ENCODE measurements at places on chromosomes 2 and 18. TPM values are rescaled to one million over a fixed set of nuclear protein-coding genes. Genes with fewer than 3 reads are reported as not detected.

The TCF7L1 gene
- total RNA-seq, result 0.46 TPM

The PMS1 gene
- 23.9 TPM for total RNA-seq

The GALNT5 gene
- total RNA-seq, result 3.1 TPM

The ADD2 gene
- total RNA-seq, result 13.3 TPM

The TCF4 gene
- total RNA-seq, result 43.1 TPM

The PRSS56 gene
- total RNA-seq, result not detected

The ALPI gene
- not detected for total RNA-seq

The DYNC1I2 gene
- 89.1 TPM for total RNA-seq

The COLEC11 gene
- total RNA-seq, result not detected

The FAHD2A gene
- total RNA-seq, result 36.3 TPM

The TEKT4 gene
- not detected for total RNA-seq

The TMEM163 gene
- not detected for total RNA-seq

The ANKRD23 gene
- 1.7 TPM for total RNA-seq

The DNER gene
- total RNA-seq, result 84.8 TPM

The ANTXR1 gene
- 48.6 TPM for total RNA-seq

The FHL2 gene
- 245 TPM for total RNA-seq

The FAHD2B gene
- 0.72 TPM for total RNA-seq

The TRIM43 gene
- total RNA-seq, result not detected

The TP53I3 gene
- 6.5 TPM for total RNA-seq

The CPLX4 gene
- not detected for total RNA-seq

The LCT gene
- total RNA-seq, result not detected

The UGT1A8 gene
- 2.2 TPM for total RNA-seq

The ANKRD53 gene
- not detected for total RNA-seq

The C2orf81 gene
- not detected for total RNA-seq
